ENCODE measurements at places on chromosomes 5 and 9.

- DNase-seq, result no peak
These were observed 13.2 kb downstream of the ITK start for GRCh38 chr5:157193699-157194424.

DNA sequence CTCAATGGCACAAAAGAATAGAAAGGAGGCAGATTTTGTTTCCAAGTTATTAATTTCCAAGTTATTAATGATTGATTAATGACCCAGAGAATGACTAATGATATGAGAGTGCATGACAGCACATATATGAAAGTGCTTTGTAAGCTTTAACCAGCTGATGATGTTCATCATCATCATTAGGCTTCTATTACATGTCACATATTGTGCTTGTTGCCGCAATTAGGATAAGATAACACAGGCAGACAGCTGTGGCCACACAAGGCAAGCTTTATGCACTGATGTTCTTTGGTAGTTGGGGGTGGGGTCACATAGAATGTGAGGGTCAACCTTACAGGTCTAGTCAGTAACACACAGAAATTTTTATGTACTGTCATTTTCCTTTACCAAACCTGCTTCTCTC, 219.7 kb downstream of the TRPM3 start:
- DNase-seq, result no peak

GRCh38 chr9:70315389-70315788, 56.6 kb downstream of the SMC5 start:
- no peak for DNase-seq

DNA sequence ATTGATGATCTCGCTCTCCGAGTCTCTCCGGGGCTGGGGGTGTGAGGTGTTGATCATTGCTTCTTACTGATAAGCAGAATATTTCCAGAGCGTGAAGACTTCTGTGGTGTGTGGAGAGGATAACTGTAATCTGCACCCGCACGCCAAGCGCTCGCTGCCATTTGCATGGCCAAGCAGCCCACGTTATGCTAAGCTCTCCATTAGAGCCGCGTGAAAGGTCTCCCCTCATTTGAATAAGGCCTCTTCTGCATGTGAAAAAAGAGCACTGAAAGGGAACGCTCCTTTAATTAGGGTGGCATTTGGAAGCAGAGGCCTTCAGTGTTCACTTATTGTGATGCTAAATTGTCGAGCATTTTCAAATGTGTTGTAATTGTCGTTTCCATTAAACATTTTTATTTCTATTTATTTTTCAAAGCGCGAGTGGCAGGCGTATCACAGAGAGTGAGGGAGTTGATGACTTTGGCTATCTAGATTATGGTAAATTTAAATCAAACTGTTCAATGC, 163.6 kb upstream of the IRX2 start:
- no peak for DNase-seq
